GM10248 (cell line): ENCODE measurements at places on chromosomes 12 and 14.

- DNase-seq: no peak
Measured at GRCh38 chr12:65500091-65500900, 221.8 kb downstream of the MSRB3 start.

DNA sequence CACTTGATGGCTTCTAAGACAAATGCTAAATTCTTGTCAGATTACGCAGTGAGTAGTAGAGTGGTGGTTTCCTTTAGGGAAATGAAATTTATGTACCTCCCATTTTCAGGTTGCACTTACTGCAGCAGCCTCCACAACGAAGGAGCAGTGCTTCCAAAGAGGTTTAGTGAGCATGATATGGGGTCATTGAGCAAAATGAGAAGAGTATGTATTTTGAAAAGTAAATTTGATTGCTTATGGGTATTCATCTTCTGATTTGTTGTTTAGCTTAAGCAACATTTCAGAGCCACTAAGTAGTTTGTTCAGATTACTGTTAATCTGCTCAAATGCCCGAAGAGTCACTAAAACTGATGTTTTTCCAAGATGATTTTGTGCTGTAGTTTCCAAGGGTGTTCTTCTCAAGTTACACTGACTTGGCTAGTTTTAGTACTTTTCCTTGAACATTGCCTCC is 493.6 kb downstream of the PCNX1 start:
- no peak for DNase-seq

GRCh38 chr12:121738340-121738858 is 25.8 kb downstream of the TMEM120B start:
- DNase-seq: no peak

DNA sequence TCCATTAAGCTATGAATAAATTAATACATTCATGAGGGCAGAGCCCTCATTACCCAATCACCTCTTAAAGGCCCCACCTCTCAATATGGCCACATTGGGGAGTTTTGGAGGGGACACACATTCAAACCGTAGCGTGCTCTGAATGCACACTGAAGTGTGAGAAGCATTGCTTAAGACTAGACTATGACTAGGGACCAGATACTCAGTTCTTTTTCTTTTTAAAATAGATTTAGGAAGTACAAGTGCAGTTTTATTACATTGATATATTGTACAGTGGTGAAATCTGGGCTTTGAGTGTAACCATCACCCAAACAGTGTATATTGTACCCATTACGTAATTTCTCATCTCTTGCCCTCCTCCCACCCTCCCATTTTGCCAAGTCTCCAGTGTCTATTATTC is 21.0 kb upstream of the JDP2 start:
- no peak for DNase-seq

DNA sequence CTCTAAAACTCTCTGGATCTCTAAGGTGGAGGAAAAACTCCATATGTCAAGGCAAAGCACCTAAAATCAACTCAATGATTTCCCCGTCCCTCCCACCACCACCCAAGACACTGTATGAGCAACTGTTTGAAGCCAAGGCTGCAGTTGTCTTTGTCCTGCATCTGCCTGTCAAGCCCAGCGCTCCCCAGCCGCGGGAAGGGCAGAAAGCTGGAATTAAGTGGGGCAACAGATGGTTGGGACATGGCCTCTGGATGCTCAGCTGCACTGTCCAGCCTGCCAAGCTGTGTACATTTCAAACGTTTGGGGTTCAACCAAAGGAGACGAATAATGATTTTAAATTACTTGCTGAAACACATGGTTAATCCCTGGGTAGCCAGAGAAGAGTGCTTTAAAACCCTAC is 42.2 kb upstream of the PTGR2 start:
- no peak for DNase-seq

GRCh38 chr12:47082796-47083621 is 3.2 kb upstream of the AMIGO2 start:
- DNase-seq: no peak

DNA sequence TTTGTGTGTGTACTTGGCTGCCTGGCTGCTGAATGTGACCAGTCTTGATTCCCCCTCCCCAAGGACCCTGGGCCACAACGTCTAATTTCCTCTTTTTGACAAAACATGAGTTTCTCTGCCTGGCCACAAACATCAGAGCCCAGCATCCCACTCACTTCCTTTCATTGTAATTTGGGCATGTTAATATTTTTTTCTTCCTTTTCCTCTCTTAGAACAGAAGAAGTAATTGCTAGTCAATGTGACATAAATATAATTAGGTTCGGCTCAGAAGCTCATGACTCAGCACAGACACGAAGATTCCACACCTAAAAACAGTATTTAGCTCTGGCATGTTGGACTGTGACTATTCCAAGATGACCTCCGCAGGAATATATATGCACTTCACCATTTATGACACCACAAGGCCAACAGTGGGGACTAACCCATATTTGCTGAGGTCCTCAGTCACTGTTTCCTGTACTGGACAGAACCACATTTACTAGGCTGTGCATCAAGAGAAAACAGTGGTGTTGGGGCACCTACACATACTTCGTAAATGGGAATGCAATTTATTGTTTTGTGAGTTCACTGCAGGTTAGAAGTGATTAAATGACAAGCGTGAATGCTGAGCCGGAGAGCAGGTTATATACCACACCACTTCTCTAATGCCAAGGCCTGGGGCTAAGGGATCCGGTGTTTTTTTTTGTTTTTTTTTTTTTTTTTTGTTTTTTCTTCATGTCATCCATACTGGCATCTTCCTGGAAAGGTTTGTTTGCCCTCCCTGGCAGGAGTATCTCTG is 4.2 kb downstream of the GSG1 start:
- DNase-seq: no peak

DNA sequence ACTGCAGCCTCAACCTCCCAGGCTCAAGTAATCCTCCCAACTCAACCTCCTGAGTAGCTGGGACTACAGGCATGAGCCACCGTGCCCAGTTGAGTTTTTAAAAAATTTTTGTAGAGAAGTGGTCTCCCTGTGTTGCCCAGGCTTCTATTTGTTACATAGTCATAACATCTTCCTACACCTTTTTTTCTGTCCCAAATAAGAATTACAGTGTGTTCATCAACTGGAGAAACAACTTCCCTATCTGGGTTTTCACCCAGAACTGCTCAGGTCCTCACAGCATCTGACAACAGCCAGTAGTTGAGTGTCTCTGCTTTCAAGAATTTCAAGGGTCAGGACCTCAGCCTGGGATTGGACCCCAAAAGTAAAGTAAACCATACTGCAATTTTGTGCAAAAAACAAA is 235.2 kb upstream of the AMIGO2 start:
- DNase-seq: no peak

GRCh38 chr14:78904094-78904493 is 733.9 kb downstream of the NRXN3 start:
- DNase-seq: no peak

- no peak for DNase-seq
Measured at GRCh38 chr12:122753319-122753650, 661 bp downstream of the DENR start.

DNA sequence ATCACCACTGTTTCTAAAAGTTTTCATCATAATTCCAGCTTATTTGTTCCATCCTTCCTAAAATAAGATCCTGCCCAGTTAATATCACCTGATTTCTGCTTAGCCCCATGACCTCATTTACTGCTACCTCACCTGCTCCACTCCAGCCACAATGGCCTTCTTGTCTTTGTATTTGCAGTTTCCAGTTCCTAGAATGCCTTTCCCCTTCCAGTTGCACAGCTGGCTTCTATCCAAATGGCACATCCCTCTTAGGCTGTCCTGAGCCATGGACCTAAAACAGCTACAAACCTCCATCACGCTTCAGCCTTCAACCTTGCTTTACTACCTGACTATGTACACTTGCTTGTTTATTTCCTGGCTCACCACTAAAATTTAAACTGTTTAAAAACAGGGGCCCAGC is 6.5 kb upstream of the LGMN start:
- DNase-seq: no peak

GRCh38 chr14:90513161-90514014 is 116.6 kb downstream of the CALM1 start:
- DNase-seq: no peak

GRCh38 chr12:112839386-112839972 is 47.9 kb downstream of the RPH3A start:
- no peak for DNase-seq

- peak; percentile 49 for DNase-seq
Measured at GRCh38 chr14:31419967-31420318, 407 bp downstream of the HEATR5A start.

- no peak for DNase-seq
Measured at GRCh38 chr14:75522983-75523318, 682 bp downstream of the BATF start.

DNA sequence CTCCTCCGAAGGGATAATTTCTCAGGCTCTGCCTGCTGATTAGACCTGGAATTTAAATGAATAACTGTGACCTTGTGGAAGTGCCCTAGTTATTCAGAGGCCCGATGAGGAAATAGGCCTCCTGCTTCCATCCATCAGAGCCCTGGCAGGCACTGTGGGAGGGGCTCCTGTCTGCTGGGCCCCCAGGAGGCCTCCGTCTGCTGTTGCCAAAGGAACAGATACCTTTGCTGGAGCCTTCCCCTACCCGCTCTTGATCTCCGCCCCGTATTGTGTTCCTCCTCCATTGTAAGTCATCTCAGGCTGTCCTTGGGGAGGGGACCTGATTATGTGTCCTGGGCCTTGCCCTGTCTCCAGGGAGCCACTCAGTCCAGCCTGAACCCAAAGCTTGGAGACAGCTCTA is 112.3 kb downstream of the NRXN3 start:
- no peak for DNase-seq

DNA sequence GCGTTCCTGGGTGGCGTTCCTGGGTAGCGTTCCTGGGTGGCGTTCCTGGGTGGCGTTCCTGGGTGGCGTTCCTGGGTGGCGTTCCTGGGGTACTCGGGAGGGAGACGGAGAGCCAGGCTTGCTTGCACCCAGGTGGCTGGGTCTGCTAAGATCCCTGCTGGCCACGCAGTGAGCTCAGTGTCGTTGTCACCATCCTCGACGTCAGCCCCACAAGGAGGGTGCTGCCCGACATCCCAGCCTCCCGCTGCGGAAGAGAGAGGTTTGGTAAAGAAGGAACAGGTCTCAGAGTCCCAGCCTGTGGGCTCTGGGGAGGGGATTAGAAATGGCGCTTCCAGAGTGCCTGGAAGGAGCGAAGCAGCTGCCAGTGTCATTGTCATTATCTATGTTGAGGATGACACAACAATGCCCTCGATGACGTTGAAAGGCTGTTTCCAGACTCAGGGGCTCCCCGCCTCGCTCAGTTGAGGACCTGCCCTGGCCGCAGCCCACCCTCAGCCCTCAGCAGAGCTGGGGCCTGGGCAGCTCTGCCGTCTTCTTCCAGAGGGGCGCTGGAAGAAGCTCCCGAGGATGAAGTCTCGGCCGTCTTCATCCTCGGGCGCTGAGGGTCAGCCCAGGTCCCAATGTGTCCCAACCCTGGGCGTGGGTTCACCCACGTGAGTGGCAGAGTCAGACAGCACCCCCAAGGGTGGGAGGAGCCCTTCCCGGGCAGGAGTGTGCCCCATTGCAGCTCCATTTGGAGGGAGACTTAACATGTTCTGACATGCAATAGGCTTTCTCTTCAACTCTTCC is 328.8 kb downstream of the ADGRD1 start:
- no peak for DNase-seq

- DNase-seq: peak; percentile 65
Measured at GRCh38 chr12:4943067-4943937, 33.6 kb downstream of the KCNA1 start.

- DNase-seq: no peak
Measured at GRCh38 chr12:57898308-57898970, 42.9 kb upstream of the ATP23 start.

GRCh38 chr12:15589328-15590032 is 199.7 kb downstream of the EPS8 start:
- no peak for DNase-seq

DNA sequence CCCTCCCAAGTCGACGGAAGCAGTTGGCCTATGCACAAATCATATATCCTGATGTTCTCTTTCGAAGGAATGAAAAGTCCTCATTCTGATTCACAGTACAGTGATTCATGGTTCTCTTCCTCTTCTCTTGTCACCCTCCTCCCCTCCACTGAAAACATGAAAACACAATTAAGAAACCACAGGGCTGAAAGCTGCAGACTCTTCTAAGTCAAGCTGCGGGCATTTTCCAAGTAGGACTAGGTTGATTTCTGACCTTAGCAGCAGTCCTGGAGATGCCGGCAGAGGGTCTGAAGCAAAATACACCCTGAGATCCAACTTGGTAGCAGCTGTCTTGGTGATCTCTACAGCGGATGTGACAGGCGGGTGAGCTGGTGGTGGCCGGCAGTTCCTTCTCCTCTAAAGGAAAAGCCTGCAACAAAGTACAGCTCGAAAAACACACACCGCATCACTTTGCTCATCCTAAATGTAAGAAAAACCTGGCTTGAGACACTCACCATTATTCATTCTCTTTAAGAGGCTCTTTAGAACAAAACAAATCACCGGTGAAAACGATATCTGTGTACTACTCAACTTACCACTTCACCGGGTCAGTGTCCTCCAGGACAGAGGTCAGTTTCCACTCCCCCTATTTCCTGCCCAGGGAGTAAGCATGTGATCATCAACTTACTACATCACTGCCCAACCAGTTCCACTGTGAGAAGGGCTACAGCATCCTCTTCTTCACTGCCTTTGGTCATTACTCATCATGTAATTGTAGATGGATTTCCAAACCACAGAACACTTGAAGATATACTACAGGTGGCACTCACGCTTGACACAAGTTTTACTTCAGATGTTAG is 6.0 kb downstream of the TMCC3 start:
- peak; percentile 26 for DNase-seq

DNA sequence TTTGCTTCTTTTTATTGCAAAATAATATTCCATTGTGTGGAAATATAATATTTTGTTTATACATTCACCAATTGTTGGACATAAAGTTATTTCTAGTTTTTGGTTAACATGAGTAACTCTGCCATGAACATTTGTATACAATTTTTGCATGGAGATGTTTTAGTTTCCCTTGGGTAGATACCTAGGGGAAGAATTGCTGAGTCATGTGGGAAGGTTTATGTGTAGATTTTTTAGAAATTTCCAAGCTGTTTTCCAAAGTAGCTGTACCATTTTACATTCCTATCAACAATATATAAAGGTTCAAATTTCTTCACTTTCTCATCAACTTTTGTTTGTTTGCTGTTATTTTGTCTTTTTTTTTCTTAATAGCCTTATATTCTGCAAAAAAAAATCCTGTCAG is 664.7 kb upstream of the FBXO33 start:
- no peak for DNase-seq

DNA sequence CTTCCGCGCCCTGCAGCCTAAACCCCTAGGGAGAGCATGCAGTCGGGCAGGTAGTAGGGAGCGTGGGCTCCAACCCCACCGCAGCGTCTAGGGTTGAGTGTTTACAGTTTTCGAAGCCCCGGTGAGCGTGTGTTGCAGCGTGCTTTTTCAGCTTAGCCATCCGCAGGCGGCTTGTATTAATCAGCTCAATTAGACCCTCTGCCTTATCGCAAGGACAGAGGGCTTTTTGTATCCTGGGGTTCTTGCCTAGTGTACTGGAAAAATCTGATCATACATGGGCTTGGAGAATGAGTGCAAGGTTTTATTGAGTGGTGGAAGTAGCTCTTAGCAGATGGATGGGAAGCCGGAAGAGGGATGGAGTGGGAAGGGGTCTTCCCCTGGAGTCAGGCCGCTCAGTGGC is 44.4 kb upstream of the GNG2 start:
- DNase-seq: no peak

- DNase-seq: no peak
Measured at GRCh38 chr14:92950773-92951172, 27.8 kb downstream of the CHGA start.

GRCh38 chr12:3040663-3041544 is 36.3 kb upstream of the TSPAN9 start:
- DNase-seq: no peak

- no peak for DNase-seq
Measured at GRCh38 chr14:78253986-78254385, 83.8 kb downstream of the NRXN3 start.
